Stimulated activated CD4-positive, alpha-beta T cell treated with anti-CD3 and anti-CD28 coated beads, Interleukin-1b, Interleukin-23, amount 100 ng/mL, for 1 hour (primary cell): ENCODE measurements at places on chromosomes 6 and 20.

DNA sequence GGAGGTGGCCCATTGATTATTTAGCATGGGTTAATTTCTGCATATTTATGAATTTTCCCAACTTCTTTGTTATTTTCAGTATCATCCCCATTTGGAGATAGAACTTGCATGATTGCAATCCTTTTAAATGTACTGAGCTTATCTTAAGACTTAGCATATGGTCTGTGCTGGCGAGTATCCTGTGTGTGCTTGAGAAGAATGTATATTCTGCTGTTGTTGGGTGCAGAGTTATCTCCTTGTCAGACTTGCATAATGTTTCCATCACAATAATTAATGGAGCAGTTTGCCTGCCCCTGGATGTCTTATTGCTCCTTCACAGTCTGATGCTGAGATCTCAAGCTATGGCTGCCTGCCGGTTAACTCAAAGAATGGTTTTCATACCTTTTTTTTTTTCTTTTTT, 112.6 kb downstream of the CDYL start:
- DNase-seq, result no peak

- DNase-seq, result no peak
These were observed 28.4 kb upstream of the FRMD1 start for GRCh38 chr6:168107191-168107983.

- DNase-seq, result peak; percentile 37
These were observed 756 bp upstream of the RBCK1 start for GRCh38 chr20:407133-407952.

DNA sequence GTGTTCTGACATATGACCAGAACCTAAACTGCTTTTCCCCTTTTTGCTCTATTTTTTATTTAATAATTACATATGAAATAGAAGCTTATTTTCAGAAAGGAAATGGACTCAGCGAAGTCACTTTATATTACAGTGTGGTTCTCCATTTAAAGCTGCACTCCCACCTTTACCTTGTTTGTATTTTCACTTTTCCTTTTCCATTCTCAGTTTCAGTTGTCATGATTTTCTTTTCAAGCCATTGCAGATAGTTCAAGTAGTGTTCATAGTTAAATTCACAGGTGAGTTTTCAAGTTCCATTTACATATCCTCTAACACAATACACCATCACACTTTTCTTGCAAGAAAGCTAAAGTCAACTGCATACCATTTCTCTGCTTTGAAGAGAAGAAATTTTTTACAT, 400.2 kb downstream of the HACE1 start:
- no peak for DNase-seq

- no peak for DNase-seq
These were observed 522.2 kb upstream of the JAG1 start for GRCh38 chr20:11195899-11196558.

- no peak for DNase-seq
These were observed 138.6 kb downstream of the DLL1 start for GRCh38 chr6:170152124-170152926.

- DNase-seq, result no peak
These were observed 740.5 kb downstream of the CBLN4 start for GRCh38 chr20:55264703-55265239.

- no peak for DNase-seq
These were observed 16.2 kb upstream of the MRPS18A start for GRCh38 chr6:43703512-43704429.

- DNase-seq, result no peak
These were observed 66.4 kb upstream of the KIF13A start for GRCh38 chr6:18053555-18054445.

DNA sequence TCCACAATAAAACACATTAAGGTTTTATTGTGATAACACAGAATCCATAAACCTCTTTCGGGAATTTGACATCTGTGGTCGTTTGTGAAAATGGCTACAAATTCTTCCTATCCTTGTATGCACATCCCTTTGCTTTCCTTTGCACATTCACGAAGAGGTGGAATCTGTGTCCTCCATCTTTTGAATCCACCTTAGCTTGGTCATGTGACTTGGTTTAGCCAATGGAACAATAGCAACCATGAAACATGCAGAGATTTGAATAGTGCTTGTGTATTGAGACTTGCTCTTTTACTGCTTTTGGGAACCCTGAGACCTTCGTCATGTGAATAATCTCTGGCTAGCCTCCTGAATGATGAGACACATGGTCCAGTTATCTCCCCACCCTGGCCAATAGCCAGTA, 49.7 kb upstream of the NOP56 start:
- DNase-seq, result no peak

DNA sequence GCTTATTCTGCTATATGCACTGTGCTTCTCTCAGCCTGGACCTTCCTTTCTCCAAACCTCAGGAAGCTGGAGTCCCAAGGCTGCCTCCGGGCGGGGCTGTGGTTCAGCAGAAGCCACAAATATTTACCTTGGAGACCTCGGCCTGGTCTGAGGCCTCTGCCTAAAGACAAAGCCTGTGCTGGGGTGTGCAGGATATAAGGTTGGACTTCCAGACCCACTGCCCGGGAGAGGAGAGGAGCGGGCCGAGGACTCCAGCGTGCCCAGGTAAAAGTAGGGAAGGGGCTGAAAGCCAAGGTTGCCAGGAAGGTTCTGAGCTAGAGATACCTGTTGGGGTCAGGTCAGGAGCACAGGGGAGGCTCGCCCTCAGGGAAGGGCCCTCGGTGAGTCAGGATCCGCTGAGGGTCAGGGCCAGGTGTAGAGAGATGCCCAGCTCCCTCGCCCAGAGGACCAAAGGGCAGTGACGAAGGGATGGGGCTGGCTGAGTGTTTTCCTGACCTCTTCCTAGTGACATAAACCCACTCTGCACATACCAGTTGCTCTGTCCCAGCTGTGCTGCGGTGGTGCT, at the start of gene BPIFB1:
Gene BPIFB1 (plus strand): TSS at position 224 of the 565 bp plus-strand sequence. CDS start 2,860 bp downstream, outside the sequence.
- no peak for DNase-seq

DNA sequence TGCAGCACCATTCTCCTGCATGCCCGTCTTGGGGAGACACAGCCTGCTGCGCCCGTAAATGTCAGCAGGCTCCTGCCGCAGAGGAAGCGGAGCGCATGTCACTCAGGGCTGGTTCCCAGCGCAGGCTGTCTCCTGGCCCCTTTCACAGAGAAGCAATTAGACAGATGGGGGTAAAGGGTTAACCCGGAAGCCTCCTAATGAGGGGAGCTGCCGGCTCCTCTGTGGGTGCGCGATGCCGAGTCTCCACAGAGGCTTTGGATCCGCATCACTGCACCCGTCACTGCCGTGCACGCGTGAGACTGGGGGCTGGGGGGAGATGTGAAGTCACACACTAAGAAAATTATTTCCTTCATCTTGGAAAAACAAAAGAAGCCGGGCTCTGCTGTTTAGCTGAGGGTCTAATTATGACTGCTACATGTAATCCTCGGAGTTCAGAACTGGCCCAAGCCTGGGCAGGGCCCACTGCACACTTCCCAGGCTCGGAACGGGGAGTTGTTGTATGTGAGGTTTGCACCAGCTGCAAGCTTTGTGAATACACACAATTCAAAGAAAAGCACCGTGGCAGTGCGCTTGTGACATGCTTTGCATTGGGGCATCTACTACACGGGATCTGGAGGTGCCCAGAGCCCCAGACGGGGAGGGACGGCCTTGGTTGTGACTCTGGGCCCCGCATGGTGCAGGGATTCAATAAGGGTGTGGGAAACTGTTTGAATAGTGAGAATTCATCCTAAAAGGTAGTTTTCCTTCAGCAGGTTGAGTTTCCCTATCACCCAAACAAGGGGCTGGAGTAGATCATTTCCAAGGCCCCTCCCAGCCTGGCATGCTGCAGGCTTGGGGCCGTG, 331.6 kb downstream of the TAF4 start:
- DNase-seq, result no peak

DNA sequence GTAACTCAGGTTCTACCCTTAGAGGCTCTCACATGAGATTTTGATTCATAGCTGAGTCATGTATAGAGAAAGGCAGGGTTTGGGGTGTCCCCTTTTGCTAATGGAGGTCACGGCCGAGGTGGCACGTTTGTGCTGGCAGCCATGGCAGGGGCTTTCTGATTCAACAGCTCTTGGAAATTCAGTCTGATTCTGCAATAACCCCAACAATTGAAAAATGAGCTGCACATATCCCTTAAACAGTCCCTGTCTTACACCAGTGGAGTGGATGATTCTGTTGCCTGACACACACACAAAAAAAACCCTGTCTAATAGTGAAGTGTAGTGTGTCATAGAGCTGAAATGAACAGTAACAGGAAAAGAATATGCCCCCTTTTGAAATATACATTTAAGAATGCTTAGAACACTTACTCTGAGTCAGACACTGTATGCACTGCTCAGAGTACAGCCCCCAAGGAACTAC, 40.4 kb upstream of the ARG1 start:
- DNase-seq, result no peak

DNA sequence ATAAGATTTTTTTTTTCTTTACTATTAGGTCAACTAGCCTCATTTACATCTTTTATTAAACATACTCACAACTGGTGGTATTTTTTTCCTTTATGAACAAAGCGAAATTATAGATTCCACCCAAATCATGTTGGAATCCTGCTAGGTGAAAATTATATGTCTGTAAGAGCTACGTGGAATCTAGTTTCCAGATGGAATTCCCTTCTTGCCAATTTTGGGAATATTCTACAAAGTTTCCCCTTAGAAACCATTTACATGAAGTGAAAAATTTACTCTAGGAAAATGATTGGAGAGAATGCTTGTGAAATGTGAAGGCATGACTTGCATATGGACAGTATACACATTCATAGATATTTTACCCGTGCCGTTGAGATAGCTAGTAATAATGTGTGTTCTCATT, 1111.3 kb downstream of the KIF16B start:
- no peak for DNase-seq

GRCh38 chr6:31829633-31830283, 2.2 kb downstream of the HSPA1B start:
- DNase-seq, result no peak

DNA sequence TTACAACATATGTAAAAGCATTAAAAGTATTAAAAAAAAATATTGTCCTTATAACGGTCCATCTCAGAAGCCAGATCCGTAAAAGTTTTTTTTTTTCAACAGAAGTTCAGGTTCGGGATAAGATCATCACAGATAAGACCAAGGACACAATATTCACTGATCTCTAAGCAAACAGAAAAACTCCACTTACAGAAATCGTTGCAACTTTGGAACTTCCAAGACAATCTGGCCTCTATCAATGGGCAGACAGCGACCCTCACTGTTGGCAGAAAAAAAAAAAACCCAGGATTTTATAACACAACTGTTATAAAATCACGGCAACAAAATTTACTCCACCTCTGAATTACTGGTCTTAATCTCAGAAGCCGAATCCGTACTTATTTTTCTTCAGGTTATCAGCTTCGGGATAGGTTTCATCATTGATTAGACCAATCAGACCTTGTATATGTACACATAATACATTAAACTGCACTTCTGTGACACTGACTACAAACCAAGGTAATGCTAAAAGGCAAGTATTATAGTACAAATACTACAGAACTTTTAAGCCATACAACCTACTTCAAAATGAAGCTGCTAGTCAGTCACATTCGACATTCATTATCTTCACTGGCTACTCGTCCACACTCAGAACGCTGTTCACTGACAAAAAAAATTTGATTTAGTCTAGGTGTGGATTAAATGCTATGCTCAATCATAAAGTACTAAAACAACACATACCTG, 34.7 kb upstream of the SYNCRIP start:
- DNase-seq, result no peak

DNA sequence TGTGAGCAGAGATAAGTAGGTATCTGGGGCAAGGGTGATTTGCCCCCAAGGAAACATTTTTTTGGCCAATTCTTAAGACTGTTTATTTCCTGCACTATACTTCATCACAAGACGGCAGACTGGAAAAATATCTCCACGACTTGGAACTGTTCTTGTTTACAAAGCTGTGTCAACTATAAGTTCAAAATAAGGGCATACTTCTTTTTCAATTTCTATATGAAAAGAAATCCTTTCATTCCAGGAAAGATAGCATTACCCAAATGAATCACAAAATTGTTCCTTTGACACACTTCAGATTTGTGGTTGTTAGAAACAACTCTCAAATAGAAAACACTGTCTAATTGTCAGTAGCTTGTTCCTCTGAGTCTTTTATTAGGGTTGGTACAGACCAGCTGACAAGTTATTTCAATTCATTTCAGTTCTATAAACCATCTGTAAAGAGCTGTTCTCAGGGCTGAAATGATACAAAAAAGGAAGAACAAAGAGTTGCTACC, 212.9 kb upstream of the PRDM1 start:
- DNase-seq, result no peak

DNA sequence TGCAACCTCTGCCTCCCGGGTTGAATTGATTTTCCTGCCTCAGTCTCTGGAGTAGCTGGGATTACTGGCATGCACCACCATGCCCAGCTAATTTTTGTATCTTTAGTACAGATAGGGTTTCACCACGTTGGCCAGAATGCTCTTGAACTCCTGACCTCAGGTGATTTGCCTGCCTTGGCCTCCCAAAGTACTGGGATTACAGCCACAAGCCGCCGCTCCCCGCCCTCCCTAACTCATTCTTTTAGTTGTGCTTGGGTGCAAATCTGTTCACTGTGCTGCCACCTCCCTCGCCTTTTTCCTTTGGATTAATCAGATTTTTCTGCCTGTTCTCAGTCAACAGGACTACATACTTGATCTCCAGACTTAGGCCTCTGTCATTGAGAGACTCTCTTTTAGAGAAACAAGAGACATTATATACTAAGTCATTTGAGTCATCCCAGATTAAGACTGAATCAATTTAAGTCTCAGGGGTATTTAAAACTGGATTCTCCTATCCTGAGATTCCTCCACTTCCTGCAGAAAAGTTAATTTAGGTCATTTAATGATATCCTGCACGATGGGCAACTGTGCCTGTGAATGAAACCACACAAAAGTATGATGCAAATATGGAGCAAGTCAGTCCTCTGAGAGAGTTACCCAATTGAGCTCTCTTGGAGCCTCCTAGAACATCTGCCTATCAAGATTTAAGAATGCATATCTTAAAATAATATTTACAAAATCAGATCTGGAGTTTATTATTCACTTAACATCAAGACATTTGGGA, 136.1 kb upstream of the THEMIS start:
- DNase-seq, result no peak

DNA sequence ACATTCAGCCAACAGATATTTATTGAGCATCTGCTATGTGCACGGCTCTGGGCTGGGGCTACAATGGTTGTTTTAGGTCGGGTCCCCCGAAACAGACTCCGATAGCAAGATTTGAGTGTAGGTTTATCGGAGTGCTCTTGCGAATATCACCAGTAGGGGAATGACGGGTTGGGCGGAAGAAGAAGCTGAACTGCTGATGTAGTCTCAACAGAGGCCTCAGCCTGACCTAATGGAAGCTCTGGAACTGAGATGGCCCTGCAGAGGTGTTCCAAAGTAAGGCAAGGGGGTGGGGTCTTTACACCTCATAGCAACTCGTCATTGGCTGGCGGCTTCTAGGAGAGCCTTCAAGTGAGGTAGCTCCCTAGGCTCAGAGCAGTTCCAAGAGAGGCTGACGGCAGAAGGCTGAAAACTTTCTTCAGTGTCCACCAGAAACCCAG, 1.1 kb downstream of the L3MBTL1 start:
- no peak for DNase-seq
